Activated CD4-positive, alpha-beta T cell treated with anti-CD3 and anti-CD28 coated beads, Interleukin-2, amount 50 U/mL, for 24 hours (primary cell): ENCODE measurements at places on chromosomes 16 and 17.

- no peak for DNase-seq
Measured at GRCh38 chr16:57640185-57640584, 11.8 kb downstream of the ADGRG1 start.

GRCh38 chr16:55349867-55350266 is 25.9 kb downstream of the IRX6 start:
- DNase-seq, result no peak

- no peak for DNase-seq
Measured at GRCh38 chr17:69608808-69609472, 194.4 kb downstream of the MAP2K6 start.

DNA sequence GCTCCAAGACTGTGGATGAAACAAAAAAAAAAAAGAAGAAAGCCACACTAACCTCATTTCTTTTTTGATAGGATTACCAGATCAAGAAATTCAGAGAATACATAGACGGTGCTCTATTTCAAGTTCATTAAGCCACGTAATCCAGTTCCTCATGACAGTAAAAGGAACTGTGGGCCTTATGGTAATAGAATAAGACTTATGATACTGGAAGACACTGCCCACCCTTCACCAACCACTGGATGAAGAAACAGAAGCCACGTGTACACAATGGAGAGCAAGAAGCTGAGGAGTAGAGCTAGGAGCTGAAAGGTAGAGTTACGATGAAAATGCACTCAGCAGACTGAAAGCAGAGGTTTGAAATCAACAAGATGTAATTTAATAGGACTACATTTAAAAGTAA is 11.2 kb downstream of the NCBP3 start:
- no peak for DNase-seq

GRCh38 chr17:45146890-45147580 is 1.2 kb upstream of the HEXIM1 start:
- no peak for DNase-seq

DNA sequence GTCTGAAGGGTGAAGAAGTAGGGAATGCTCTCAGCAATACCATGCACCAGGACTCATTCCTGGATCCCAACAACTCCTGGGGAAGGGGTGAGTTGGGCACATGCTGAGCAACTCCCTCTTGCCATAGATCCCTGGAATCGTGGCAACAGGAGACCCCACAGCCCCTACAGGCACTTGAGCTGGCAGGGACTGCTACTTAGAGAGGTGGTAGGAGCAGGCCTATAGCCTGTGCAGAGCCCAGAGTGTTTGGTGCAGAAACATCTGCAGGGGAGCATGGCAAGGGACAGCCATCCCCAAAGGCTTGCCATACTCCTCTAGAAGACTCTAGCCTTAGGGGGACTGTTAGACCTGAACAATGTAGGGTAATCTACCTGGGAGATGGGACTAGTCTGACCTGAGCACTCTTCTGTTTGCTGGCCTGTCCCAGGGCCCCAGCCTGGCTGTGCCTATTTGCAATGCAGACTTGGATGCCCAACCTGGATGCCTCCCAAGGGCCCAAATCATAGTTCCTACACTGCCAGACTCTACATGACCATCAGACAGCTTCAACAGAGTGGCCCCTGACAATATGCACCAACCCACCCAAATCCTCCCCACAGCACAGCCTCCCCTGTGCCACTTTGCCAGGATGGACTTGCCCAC is 568.6 kb upstream of the KIF2B start:
- no peak for DNase-seq

- DNase-seq, result no peak
Measured at GRCh38 chr17:38672788-38673706, 1.7 kb downstream of the EPOP start.

- no peak for DNase-seq
Measured at GRCh38 chr17:64343071-64343774, 47.4 kb downstream of the PECAM1 start.

DNA sequence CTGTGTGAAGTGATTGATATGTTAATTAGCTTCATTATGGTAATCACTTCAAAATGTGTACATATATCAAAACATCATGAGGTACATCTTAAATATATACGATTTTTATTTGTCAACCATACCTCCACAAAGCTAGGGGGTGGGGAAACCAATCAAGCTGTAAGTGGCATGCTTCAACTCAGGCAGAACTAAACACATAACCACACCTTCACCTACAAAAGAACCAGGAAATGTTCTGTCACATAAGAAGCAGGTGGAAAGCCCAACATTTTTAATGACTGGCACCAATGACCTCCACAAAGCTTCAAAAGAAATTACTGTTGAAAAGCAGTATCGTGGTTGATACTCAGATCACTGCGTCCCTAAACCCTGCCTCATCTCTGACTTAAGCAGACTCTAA is 867.7 kb upstream of the EEF2KMT start:
- DNase-seq, result no peak

- no peak for DNase-seq
Measured at GRCh38 chr17:18860161-18860972, 2.4 kb downstream of the PRPSAP2 start.

DNA sequence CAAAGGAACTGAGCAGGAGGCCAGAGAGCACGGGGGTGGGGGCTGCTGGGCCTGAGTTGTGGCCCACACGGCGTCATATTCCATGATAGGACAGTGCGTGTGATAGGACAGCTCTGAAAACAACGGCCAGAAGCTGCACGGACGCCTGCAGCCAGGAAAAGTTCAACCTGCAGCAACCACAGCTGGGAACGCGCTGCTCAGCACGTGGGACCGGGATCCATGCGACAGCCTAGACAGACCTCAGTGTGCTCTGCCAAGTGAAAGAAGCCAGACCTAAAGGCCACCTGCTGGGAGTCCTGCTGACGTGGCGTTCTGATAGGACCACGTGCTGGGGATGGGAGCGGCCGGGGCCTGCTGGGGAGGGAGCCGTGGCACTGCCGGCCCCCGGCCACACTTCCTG is 21.6 kb downstream of the CTU2 start:
- DNase-seq, result no peak

- no peak for DNase-seq
Measured at GRCh38 chr17:50057521-50057991, 1.6 kb downstream of the ITGA3 start.

- DNase-seq, result no peak
Measured at GRCh38 chr17:68074279-68074678, 38.7 kb downstream of the KPNA2 start.

DNA sequence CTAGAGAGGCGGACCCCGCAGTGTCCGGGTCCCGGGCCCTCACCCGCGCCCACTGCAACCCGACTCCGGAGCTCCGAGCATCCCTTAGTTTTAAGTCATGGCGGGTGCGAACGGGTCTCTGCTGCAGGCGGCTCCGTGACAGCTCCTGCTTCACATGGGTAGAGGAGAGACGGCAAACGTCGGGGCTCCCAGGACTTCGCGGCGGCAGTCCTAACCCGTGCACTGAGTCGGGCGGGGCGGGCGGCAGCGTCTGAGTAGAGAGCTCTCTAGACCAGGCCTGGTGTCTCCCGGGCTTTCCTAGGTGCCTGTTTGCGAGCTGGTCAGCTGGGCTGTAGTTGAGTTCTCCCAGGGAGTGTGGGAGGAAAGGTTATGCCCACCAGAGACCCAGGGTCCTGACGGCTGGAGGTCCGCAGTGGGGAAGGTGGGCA is 345 bp downstream of the TSC2 start:
- DNase-seq, result no peak

- DNase-seq, result no peak
Measured at GRCh38 chr16:23416816-23417215, 36.2 kb downstream of the COG7 start.

DNA sequence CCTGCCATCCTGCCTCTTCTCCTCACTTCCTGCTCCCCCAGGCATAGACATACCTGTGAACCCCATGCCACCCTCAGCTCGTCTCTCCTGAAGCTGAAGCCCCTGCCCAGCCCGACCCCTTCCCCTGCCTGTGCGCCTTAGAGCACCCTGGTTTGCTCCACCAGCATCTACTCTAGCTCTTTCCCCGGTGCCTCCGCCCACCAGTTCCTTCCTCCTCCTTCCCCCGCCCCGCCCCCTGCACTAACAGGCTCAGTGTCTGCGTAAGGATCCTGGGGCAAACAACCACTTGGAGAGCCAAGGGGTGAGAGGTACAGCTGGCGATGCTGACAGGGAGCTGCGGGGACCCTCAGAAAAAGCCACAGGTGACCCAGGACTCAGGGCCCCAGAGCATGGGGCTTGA is 1.9 kb downstream of the GPR142 start:
- peak; percentile 49 for DNase-seq

DNA sequence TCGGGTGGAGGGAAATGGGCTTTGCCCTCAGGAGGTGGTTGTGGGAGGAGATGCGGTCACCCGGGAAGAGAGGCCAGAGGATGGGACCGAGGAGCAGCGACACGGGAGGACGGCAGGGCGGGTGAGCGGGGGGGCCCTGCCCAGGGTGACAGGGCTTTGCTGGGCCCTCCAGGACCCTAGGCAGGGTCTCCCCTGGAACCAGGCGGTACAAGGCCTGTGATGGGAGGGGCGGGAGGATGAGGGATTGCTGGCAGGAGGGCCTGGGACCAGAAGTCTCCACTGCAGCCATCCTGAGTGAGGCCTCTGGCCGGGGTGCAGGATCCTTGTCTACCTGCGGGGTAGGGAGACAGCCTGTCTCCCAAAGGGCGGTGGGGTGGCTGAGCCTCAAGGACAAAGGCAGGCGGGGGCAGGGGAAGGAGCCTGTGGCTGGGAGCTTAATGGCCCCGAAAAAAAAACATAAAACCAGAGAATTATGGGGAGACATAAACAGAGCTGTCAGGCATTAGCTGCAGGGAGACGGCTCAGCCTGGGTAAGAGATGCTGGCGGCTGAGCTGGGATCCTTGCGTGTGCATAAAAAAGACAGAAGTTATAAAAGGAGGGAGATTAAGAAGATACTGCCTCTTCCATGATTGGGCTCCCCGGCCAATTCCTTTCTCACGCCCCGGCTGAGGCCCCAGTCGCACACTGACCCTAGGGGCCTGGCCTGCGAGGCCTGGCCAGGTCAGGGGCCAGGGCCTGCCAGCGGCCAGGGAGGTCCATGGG is 66.7 kb downstream of the SREBF1 start:
- no peak for DNase-seq

DNA sequence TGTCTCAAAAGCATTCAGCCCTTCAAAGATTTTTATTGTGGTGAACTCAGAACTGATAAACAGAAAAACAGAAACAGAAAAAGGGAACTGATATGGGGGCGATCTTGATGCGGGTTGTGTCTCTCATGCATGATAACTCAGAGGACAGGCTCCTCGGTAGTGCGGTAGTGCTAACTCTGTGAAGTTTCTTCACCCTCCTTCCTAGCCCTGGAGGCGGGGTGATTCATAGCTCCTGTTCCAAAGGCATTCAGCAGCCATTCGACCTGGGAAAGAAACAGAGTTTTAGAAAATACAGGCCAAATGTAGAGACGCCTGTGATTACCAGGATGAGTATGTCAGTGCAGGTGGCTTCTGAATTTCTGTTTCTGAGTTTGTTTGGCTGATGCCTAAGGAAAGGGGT is 5.5 kb upstream of the MAF start:
- DNase-seq, result no peak

DNA sequence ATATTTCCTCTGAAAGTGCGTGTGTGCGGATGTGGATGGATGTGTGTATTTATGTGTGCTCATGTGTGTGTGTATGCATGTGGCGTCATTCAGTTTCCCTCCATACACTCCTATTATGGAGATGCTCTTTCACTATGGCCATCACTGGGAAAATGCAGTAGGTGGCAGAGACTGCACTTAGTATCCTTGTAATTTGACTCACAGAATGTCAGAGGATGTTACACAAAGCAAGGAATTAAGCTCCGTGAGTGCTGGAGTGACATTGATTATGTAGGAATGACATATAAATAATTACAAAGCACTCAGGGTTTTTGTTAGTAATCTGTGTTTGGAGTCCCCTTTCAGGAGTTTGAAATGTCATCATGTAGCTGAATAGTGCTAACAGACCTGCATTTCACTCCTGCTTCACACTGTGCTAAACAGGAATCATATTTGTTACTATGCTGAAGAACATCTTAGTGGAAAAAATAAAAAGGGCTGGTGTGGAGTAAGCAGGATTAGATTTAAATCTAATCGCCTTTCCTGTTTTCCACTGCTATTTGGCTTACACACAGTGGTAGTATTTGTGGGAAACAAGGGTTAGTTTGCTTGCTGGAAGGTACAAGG is 59.6 kb downstream of the HS3ST4 start:
- no peak for DNase-seq

GRCh38 chr17:30517786-30518185 is 40.6 kb downstream of the GOSR1 start:
- DNase-seq, result no peak

- no peak for DNase-seq
Measured at GRCh38 chr16:30356401-30357084, 1.4 kb upstream of the CD2BP2 start.

DNA sequence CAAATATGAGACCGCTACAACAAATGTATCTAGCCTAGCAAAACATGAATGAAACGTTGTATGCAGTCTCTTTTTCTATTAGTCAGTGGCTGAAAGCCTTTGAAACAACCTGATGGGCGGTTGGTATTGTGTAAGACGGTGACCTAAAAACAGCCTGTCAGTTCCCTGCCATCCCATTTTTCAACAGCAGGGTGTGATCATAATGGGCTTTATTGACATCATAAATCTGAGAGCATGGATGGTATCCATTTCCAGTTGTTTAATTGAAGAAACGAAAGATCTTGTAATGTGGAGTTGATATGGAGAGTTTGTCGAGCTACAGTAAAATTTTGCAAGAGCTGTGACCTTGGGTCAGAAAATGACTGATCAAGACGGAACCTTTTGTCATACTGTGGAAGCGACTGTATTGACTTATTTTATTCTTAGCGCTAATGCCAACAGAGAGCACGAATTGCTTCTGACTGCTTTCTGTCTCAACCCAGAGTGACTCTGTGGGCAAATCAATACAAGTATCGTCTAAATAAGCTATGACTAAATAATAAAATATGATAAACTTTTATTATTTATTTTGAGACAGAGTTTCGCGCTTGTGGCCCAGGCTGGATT is 12.3 kb upstream of the MEIOB start:
- DNase-seq, result no peak

DNA sequence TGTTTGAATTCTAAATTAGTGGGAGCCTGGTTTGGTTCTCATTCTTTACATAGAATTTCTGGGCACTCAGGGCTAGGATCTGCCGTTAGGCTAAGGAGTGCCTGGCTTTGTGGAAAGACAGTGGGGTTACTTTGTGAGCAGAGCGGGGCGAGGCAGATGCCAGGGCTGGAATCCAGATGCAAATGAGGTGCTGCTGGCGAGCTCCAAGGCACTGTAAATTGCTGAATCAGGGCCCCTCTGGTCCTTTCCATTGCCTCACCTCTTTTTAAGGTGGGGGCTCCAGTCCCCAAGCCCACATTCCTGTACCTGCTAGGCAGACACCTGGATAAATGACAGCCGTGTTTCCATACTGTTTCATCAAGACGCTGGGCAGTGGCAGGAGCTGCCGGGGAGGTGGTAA is 33.8 kb downstream of the PIPOX start:
- no peak for DNase-seq

- DNase-seq, result peak; percentile 9
Measured at GRCh38 chr17:3843935-3844516, 2.0 kb downstream of the NCBP3 start.

GRCh38 chr17:67126983-67127382 is 82.6 kb downstream of the CACNG1 start:
- DNase-seq, result no peak
